ENCODE measurements at places on chromosomes 5 and 9. TPM values are rescaled to one million over a fixed set of nuclear protein-coding genes. Genes with fewer than 3 reads are reported as not detected.
A peak's percentile ranks its signal among the peaks of the same experiment; 100 is the strongest.

Gene ZBED3
- 4.3 TPM for total RNA-seq

DNA sequence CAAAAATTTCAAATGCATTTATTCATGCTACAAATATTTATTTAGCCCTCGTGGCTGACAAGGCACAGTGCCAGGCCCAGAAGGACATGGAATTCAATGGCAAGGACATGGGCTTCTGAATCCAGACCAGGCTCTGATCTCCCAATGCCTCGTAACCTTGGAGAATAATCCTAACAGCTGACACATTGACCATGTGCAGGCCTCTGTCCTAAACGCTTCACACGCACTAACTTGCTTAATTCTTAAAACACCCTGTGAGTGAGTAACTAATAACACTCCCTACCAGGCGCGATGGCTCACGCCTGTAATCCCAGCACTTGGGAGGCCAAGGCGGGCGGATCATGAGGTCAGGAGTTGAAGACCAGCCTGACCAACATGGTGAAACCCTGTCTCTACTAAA lies 33.2 kb downstream of the MYO10 start:
- H3K4me1 ChIP-seq: no peaks in the 10 kb centered on the region
- no peaks in the 10 kb centered on the region for H3K36me3 ChIP-seq
- DNase-seq: no peak
- no peak overlapping the region for H3K27ac ChIP-seq

GRCh38 chr5:93120051-93120450 lies 461.0 kb downstream of the NR2F1-AS1 start:
- H3K4me1 ChIP-seq: no peaks in the 10 kb centered on the region
- H3K4me3 ChIP-seq: no peak overlapping the region
- no peaks in the 10 kb centered on the region for H3K27me3 ChIP-seq
- no peaks in the 10 kb centered on the region for H3K36me3 ChIP-seq
- no peak overlapping the region for H3K27ac ChIP-seq

- H3K27ac ChIP-seq: no peak overlapping the region
- H3K4me3 ChIP-seq: no peak overlapping the region
- DNase-seq: no peak
- no peaks in the 10 kb centered on the region for H3K36me3 ChIP-seq
Observed at GRCh38 chr5:168647083-168647482, 67.9 kb upstream of the PANK3 start.

DNA sequence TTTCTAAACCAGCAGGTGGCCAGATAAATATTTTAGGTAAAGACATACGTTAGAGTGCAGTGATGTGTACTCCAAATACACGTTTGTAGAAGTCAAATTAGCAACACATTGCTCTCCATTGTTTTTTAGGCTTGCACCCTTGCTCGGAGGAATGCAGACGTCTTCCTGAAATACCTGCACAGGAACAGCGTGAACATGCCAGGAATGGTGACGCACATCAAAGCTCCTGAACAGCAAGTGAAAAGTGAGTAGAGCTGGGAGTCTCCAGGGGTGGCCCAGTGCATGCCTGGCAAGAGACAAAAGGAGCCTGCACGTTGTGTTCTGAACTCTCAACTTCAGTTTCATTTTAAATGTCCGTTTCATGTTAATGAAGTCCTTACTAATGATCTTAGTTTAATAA lies 207.5 kb upstream of the OTULINL start:
- H3K4me3 ChIP-seq: no peak overlapping the region
- H3K27me3 ChIP-seq: no peaks in the 10 kb centered on the region
- DNase-seq: no peak

Gene PCDHA1
- not detected for total RNA-seq

- no peak overlapping the region for H3K4me3 ChIP-seq
- peaks cover 18% of the 10 kb centered on the region for H3K4me1 ChIP-seq
- H3K36me3 ChIP-seq: peaks cover 89% of the 10 kb centered on the region
- H3K27ac ChIP-seq: no peak overlapping the region
- H3K27me3 ChIP-seq: no peaks in the 10 kb centered on the region
Observed at GRCh38 chr9:33032865-33033264, 7.8 kb downstream of the DNAJA1 start.

Gene HTR1A
- not detected for total RNA-seq

GRCh38 chr9:79757881-79758669 lies 186.3 kb downstream of the TLE4 start:
- no peaks in the 10 kb centered on the region for H3K4me1 ChIP-seq
- H3K4me3 ChIP-seq: no peak overlapping the region
- no peak for DNase-seq

Gene SLC34A1
- 0.16 TPM for total RNA-seq

- H3K27me3 ChIP-seq: peaks cover 5% of the 10 kb centered on the region
- no peaks in the 10 kb centered on the region for H3K36me3 ChIP-seq
- DNase-seq: no peak
- H3K4me3 ChIP-seq: no peak overlapping the region
- H3K27ac ChIP-seq: no peak overlapping the region
Observed at GRCh38 chr9:126991183-126991582, 76.6 kb downstream of the RALGPS1 start.

DNA sequence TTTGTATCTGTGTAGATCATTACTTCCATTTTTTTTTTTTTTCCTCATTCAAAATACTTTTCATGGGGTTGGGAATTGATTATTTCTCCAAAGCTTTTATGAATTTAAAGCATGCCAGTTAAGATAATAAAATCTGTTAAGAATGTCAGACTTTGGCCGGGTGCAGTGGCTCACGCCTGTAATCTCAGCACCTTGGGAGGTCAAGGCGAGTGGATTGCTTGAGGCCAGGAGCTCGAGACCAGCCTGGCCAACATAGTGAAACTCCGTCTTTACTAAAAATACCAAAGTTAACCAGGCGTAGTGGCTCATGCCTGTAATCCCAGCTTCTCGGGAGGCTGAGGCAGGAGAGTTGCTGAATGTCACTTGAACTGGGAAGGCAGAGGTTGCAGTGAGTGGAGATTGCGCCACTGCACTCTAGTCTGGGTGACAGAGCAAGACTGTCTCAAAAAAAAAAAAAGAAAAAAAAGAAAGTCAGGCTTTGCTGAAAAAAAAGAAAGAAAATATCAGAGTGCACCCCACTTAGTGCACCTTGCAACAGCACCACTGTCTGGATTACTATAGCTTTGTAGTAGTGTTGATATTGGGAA lies 18.5 kb downstream of the TBC1D2 start:
- H3K4me1 ChIP-seq: no peaks in the 10 kb centered on the region
- no peak overlapping the region for H3K4me3 ChIP-seq
- H3K27me3 ChIP-seq: no peaks in the 10 kb centered on the region
- H3K36me3 ChIP-seq: peaks cover 7% of the 10 kb centered on the region
- DNase-seq: no peak
- no peak overlapping the region for H3K27ac ChIP-seq

DNA sequence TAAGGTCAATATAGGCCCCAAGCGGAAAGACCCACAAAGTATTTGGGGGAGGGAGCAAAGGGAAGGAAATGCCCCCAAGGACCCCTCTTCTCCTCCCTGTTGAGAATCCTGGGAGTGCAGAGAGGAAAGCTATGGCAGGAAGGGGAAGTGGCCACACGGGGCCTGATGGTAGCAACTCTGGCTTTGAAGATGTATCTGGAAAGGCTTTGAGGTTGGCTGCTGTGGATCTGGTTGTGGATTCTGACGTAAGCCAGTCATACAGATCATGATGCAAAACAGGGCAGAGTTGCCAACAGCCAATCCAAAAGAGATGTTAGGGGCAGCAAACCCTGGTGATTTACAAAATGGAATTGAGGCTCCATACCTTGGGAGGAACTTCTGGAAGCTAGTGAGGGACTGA lies 108.8 kb downstream of the PRKACG start:
- no peaks in the 10 kb centered on the region for H3K36me3 ChIP-seq
- H3K27me3 ChIP-seq: no peaks in the 10 kb centered on the region
- no peak for DNase-seq
- H3K27ac ChIP-seq: no peak overlapping the region

DNA sequence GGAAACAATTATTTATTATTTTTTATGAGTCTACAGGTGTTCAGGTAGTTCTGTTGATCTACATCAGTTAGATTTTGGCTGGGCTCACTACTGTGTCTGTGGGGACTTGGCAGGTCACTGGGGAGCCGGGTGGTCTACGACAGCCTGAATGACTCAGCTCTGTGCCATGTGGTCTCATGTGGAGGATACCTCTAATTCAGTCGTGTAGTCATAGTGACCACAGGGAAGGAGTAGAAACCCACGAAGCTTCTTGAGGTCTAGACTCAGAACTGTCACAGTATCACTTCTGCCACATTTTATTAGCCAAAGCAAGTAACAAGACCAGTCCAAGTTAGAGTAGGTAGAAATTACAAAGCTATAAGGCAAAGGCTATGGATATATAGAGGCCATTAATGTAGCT lies 64.7 kb upstream of the GRAMD2B start:
- no peaks in the 10 kb centered on the region for H3K27me3 ChIP-seq
- H3K4me3 ChIP-seq: no peak overlapping the region
- DNase-seq: no peak
- H3K36me3 ChIP-seq: no peaks in the 10 kb centered on the region
- H3K27ac ChIP-seq: no peak overlapping the region

DNA sequence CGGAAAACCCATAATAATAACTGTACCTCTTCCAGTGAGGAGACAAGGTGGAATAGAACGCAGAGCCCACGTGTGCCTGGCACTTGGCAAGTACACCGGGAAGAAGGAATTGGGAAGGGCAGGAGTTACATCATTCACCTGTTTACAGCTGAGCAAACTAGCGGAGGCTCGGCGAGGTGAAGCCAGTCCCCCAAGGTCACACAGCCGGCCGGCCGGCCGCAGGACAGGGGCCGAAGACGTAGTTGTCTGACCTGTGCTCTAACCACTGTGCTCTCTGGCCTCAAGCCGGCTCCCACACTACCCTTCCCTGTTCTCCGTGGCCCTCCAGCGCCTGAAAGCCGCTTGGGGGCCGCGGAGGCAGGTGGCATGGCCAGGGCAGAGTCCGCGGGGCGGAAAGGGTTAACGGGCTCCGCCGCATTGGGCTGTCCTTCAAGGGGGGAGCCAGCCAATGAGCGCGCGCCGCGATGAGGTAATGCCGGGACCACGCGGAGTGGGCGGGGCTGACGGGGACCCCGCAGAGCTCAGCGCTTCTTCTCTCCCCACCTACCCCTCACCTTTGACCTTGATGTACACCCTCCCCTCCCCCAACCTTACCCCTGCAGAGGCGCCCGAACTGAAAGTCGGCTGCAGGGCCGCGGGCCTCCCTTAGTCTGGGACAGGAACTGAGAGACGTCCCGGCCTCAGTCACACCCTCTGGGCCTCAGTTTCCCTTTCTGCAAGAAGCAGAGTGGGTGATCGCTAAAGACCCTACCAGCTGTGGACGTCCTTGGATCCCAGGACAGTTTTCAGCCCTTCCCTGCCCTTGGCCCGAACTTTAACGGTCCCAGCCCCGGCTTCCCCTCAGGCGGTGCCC lies 125.1 kb downstream of the C9orf50 start:
- H3K27me3 ChIP-seq: peaks cover 3% of the 10 kb centered on the region
- peaks cover 6% of the 10 kb centered on the region for H3K4me1 ChIP-seq
- DNase-seq: peak; percentile 80
- no peaks in the 10 kb centered on the region for H3K36me3 ChIP-seq
- peak overlapping the region; percentile 68 for H3K27ac ChIP-seq

Gene IFNA2
- total RNA-seq: not detected

GRCh38 chr9:127264462-127265219 lies at the start of gene GARNL3:
Gene GARNL3, plus strand, starts transcription at chr9:127264774. Its CDS starts 104 bp downstream, at chr9:127264878.
- H3K36me3 ChIP-seq: no peaks in the 10 kb centered on the region
- H3K27ac ChIP-seq: no peak within 1 kb of the TSS
- H3K4me1 ChIP-seq: no peaks in the 10 kb centered on the region

- H3K27ac ChIP-seq: no peak overlapping the region
- H3K4me3 ChIP-seq: no peak overlapping the region
- H3K4me1 ChIP-seq: no peaks in the 10 kb centered on the region
- H3K36me3 ChIP-seq: no peaks in the 10 kb centered on the region
- no peaks in the 10 kb centered on the region for H3K27me3 ChIP-seq
Observed at GRCh38 chr5:145443366-145443765, 391.8 kb downstream of the PRELID2 start.

GRCh38 chr9:92723299-92723625 lies 41.4 kb downstream of the BICD2 start:
- H3K4me3 ChIP-seq: no peak overlapping the region
- no peak overlapping the region for H3K27ac ChIP-seq
- H3K4me1 ChIP-seq: peaks cover 2% of the 10 kb centered on the region
- peaks cover 13% of the 10 kb centered on the region for H3K36me3 ChIP-seq

DNA sequence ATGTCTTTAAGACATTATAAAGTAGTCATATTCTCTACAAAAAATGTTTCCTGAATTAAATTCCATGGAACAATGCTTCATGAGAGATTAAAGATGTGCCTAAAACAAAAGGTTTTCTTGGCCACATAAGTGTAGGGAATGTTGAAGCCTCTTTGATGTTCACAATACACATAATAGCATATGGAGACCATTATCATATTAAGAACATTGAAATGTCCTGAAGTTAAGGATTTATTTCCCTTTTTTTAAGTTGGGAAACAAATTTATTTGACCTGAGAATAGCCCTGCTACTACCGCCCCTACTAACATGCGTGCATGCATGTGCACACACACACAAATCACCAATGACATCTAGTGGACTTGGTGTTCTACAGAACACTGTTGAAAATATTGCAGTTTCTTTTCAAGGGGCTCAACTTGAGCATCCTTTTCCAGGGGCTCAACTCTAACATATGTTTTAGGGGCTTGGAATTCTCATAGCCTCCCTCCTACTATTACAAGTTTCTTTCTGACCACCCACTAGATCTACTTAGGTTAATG lies 124.9 kb upstream of the C6 start:
- H3K27me3 ChIP-seq: no peaks in the 10 kb centered on the region
- H3K4me1 ChIP-seq: no peaks in the 10 kb centered on the region
- H3K36me3 ChIP-seq: no peaks in the 10 kb centered on the region
- no peak overlapping the region for H3K27ac ChIP-seq
- DNase-seq: no peak
- no peak overlapping the region for H3K4me3 ChIP-seq

- H3K4me3 ChIP-seq: no peak overlapping the region
- no peak overlapping the region for H3K27ac ChIP-seq
- H3K36me3 ChIP-seq: no peaks in the 10 kb centered on the region
Observed at GRCh38 chr9:4309806-4310205, 9.9 kb upstream of the GLIS3 start.

Gene SLC22A4
- not detected for total RNA-seq

Gene HNRNPH1
- total RNA-seq: 1,278 TPM

Gene SHC3
- 0.16 TPM for total RNA-seq

DNA sequence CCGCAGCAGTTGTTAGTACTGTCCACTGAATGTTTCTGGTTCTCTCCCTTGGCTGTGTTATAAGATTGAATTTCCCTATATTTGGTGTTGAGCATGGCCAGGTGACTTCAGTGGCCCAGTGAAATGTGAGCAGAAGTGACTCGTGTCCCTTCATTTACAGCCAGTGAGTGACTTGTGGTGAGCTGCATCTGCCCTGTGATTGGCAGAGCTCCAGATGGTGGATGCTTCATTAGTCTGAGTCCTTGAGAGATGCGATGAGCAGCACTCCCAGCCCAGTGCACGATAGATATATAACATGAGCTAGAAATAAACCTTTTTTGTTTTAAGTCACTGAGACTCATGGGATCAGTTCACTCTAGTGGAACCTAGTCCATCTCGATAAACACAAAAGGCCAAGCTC lies 19.3 kb downstream of the PCSK5 start:
- H3K4me1 ChIP-seq: no peaks in the 10 kb centered on the region
- H3K4me3 ChIP-seq: no peak overlapping the region
- no peak for DNase-seq
- H3K36me3 ChIP-seq: no peaks in the 10 kb centered on the region
- H3K27me3 ChIP-seq: no peaks in the 10 kb centered on the region

Gene PCDHAC2
- total RNA-seq: not detected
